ENCODE measurements at places on chromosomes 5 and 9.
A peak's percentile ranks its signal among the peaks of the same experiment; 100 is the strongest.

DNA sequence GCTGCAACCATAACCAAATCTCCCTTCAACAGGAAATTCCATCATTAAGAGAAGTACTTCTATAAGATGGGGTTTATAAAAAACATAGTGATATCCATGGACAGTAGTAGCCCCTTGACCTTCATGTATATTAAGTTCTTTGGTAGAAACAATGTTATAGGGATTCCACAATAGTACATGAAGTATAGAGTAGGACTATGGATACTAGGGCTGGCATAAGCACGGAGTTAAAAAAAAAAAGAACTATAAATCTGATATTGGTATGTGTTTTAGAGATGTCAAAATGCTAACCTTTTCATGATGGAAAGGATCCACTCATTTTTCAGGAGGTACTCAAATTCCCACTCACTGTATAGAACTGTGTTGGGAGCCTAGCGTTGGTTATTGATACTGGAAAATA is 337.6 kb downstream of the FGF10 start:
- no peak for DNase-seq

GRCh38 chr5:180830253-180831138 is 27.9 kb upstream of the MGAT1 start:
- DNase-seq: no peak

DNA sequence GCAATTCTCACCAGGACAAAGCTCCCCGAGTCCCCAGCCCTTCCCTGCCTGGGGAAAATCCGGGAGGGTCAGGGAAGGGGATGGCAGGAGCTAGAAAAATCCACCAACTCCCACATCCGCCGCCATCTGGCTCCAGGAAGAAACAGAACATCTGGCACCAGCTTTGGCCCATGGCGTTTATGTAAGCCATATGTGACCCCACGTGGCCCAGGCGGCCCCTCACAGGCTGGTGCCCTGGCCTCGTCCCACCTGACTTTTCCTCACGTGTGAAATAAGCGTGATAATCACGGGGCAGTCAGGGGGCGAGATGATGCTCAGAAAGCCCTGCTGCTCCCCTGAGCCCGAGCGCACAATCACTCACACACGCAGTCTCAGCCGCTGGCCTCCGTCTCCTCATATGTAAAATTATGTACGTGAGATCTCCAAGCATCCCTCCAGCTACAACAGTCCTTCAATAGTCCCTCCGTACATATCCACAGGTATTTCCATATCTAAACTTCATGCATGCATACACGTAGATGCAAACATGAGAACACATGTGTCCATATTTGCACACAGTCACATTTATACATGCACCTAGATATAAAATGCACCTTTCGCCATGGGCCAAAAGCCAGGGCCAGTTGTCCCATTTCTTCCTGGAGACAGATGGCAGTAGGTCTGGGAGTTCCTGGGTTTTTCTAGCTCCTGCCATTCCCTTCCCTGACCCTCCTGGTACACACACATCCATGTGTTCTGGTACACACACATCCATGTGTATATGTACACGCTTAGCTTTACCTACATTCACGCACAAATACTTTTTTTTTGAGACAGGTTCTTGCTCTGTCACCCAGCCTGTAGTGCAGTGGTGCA is 28.9 kb downstream of the PLPP7 start:
- DNase-seq: no peak

- DNase-seq: no peak
Measured at GRCh38 chr9:137531099-137531765, 19.0 kb downstream of the PNPLA7 start.

DNA sequence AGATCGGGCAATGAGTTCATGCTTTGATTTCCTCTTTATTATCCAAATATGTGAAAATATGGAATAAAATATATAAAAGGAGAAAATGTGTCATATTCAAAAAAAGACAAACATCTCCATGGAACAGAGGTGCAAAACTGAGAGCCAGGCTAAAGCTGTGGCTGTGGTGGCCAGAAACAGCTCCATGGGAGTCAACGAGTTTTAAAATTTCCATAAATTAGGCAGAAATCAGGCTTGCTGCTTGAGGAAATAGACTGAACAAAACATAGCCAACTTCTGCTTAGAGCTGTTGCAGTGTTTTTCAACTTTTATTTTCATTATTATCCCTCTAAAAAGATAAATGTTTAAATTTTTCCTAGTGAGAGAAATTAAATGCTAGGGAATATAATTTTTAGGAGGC is 110.8 kb upstream of the SLC30A5 start:
- no peak for DNase-seq

GRCh38 chr5:136769093-136769492 is 403.7 kb upstream of the TRPC7 start:
- DNase-seq: no peak

- DNase-seq: no peak
Measured at GRCh38 chr5:6827526-6828219, 114.4 kb downstream of the TENT4A start.

- DNase-seq: no peak
Measured at GRCh38 chr5:922436-923280, 30.0 kb downstream of the TRIP13 start.

- no peak for DNase-seq
Measured at GRCh38 chr9:112186695-112187094, 11.6 kb upstream of the SUSD1 start.

GRCh38 chr5:136202469-136203205 is 9.7 kb upstream of the SMIM32 start:
- DNase-seq: no peak

DNA sequence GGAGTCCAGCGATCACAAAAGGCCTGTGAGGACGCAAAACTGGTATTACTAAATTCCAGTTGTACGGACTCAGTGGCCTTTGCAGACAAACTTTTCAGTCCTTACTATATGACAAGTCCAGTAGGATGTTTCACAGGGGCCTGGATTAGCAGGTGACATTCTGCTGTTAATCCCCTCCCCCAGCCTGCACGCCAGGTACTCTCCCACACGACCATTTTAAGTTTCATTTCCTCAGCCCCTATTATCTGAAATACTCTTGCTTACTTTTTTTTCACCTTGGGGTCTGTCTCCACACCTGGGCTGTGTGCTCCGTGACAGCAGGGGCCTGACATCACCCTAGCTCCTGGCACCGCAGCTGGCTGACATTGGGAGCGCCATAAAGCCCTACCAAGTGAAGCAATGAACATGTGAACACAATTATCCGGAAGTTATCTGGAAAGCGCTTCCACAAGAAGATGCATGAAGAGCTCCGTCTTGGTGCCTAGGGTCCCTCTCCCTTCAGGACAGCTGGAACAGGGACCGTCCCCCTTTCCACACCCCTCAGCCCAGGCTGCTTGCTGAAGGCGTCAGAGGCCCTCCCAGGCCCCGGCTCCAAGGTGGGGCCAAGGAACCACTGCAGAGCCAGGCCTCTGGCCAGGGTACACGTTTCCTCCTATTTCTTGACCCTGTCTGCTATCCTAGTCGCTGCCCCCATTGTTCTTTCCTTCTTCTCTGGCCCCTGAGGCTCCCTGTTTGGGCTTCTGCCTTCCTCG is 39.7 kb upstream of the ZNF622 start:
- DNase-seq: no peak

GRCh38 chr9:3150074-3150473 is 306.2 kb upstream of the PUM3 start:
- no peak for DNase-seq

GRCh38 chr5:156803404-156803803 is 46.7 kb upstream of the PPP1R2B start:
- DNase-seq: no peak

- no peak for DNase-seq
Measured at GRCh38 chr5:157387683-157388093, 72.3 kb upstream of the NIPAL4 start.

- no peak for DNase-seq
Measured at GRCh38 chr5:134851307-134851923, 5.6 kb downstream of the C5orf24 start.

GRCh38 chr9:129866394-129867135 is 31.3 kb downstream of the USP20 start:
- no peak for DNase-seq

DNA sequence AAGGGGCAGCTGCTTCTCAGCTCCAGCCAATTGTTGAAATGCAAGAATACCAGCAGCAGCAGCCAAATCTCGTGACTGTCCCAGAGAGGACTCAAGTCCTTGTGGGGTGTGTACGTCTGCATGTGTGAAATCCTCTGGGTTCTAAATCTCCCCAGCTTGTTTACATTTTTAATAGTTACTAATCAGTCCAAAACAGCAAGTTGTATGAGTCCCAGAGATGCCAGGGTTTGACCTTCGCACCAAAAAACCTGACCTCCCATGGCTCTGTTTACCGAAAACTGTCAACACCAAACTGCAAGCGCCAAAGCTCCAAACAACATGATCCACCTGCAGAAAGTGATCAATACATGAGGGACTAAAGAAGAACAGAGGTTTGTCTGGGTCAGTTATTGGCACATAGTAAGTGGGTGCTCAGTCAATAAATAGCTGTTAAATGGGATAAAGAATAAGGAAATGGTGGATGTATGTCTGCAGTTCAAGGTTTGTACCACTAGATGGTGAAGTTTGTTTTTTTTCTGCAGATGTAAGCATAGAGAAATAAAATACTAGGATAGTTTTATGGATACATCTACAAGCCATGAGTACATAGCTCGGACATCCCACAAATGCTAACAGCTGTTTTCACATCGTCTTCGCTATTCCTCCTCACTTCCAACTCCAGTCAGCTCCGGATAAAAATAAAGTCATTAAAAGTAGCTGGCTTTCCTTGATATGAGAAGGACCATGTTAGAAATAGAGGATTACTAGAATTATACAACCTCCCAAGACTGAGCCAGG is 85.3 kb upstream of the ADRB2 start:
- DNase-seq: peak; percentile 42

GRCh38 chr5:8828596-8829322 is 717.1 kb downstream of the SEMA5A start:
- DNase-seq: no peak

- DNase-seq: no peak
Measured at GRCh38 chr5:106849266-106849665, 821.5 kb downstream of the EFNA5 start.

DNA sequence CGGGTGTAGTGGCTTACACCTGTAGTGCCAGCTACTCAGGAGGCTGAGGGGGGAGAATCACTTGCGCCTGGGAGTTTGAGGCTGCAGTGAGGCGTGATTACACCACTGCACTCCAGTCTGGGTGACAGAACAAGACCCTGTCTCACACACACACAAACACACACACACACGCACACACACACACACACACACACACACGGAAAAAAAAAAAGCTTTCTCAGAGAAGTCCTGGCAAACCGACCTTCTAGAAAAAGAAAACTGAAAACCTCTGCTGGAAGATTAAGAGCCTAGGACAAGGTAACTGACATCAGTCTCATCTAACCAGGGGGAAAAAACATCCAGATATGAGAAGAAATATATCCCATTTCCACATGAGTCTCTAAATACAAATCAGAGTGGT is 140.3 kb upstream of the RETREG1 start:
- no peak for DNase-seq

GRCh38 chr5:17229313-17229712 is 11.9 kb downstream of the BASP1 start:
- DNase-seq: no peak

GRCh38 chr9:131503626-131504465 is 1.1 kb downstream of the POMT1 start:
- peak; percentile 33 for DNase-seq

DNA sequence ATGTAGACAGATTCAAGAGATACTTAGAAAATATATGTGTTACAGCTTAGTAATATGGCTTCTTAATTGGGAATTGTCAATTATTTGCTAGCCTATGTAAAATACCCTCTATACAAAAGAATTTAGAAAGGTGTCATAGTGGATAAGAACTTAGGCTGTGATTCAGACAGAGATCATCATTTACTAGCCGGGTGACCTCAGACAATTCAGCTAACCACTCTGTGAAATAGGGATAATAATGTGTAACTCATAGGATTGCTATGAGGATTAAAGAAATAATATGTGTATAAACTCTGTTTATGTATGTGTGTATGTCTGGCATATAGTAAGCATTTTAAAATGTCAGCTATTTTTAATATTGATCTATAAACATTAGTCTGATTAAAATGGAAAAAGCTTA is 5.9 kb upstream of the LARS1 start:
- no peak for DNase-seq

DNA sequence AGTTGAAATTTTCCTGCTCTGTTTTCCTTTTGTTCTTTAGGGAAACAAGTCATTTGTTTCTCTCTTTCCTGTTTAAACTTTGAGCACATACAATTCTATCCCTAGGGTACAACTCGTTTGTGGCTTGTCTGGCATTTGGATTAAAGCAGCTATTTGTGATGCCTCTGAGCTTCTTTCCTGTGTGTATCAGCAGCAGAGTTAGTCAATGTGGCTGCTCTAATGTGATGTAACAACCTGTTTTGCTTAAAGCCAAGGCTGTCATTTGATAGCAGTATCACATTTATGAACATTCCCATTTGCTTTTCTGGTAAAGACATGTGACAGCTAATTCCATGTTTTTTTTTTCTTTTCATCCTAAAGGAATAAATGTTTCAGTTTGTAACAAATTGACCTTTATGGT is 314.3 kb upstream of the CHD1 start:
- no peak for DNase-seq

DNA sequence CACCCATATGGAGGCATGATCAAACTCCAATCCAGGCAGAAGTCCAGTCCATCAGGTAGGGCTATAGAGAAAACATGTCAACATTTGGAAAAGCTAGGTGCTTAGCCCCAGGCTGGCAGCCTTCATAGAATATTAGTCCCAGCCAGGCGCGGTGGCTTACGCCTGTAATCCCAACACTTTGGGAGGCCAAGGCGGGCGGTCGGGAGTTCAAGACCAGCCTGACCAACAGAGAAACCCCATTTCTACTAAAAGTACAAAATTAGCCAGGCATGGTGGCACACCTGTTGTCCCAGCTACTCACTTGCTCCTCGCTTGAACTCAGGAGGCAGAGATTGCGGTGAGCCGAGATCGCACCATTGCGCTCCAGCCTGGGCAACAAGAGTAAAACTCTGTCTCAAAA is 285.7 kb downstream of the MARCHF11 start:
- DNase-seq: no peak

DNA sequence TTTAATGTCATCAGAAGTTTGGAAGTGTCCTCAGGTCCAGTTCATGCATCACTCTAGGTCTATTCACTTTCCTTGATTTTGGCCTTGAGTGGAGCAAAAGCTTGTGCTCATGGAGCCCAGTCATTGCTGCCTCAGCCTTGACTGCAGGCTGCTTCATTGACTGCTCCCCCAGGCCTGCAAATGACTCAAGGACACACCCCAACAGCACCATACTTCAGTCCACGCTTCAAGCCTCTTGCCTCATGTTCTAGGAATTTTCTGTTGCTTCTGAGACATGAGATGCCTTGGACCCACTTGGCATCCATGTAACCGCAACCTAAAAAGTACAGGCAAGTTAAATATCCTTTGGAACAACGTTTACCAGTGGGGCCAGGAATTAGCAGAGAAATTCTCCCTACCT is 193.7 kb downstream of the PIK3R1 start:
- DNase-seq: no peak

DNA sequence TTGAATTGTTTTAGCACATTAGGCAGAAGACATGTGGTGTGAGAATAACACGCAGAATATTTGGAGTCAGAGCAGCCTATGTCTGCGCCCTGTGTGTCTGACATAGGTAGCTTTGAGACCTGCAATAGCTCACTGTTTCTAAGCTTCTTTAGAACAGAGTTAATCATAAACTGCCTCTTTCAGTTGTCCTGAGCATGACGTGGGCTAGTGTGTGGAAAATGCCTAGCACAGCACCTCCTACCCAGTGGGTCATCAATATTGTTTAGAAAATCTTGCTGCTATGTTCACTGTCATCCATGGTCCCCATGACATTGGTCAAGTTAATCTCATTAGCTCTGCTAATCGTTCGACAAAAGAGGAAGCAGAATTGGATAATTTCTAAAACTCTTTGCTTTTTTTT is 357.4 kb upstream of the SGCD start:
- DNase-seq: no peak

All from GM06990 (cell line).